ENCODE measurements at places on chromosomes 2 and 18.

DNA sequence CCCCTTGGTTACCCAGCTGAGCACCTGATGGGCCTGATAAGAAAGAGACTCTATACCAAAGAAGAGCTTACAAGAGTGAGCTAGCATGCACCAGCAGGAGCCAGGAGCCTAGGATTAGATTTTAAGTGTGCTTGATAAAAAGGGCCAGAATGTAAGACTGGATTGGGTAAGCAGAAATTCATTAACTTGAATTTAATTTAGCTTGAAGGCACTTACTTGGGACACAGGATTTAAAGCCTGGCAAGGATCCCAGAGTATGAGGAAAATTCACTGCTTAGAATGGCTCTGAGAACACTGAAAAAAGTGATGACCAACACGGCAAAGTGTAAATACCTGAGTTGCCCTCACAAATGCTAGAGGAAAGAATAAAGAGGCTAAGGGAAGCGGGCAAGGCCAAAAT is 91.3 kb upstream of the RBBP8 start:
- DNase-seq, result no peak

DNA sequence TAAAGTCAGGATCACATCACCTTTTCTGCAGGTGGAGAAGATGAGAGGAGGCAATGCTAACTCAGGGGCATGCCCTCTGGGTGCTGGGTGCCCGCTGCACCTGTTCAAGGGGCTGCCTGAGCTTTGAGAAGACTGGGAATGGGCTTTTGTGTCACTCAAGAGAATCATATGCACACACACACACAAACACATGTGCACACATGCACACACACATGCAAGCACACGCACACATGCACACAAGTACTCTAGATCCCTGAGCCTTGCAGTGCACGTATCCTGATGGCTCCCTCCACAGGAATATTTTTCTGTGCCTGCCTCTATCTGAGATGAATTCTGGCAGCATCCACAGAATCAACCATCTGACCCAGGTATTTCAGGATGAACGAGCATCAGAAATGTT is 110.0 kb upstream of the TEX51 start:
- no peak for DNase-seq

DNA sequence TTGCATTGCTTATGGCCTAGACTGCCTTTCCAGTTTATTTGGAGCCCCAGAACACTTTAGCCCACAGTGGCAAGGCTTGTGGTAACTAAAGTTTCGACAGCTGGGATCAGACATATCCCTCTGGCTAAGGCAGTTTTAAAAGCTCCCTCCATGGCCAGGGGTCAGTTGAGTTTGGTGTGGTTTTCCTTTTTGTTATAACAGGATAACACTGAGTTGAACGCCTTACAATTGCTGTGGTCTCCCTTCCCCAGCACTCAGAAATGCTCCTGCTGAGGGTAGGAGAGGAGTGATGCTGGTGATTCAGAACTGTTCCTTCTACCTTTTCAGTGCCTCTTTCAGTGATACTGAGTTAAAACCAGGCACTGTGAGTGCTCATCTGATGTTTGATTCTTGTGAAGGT is 182.6 kb downstream of the GULP1 start:
- no peak for DNase-seq

GRCh38 chr2:84459944-84460429 is 907 bp upstream of the SUCLG1 start:
- no peak for DNase-seq

DNA sequence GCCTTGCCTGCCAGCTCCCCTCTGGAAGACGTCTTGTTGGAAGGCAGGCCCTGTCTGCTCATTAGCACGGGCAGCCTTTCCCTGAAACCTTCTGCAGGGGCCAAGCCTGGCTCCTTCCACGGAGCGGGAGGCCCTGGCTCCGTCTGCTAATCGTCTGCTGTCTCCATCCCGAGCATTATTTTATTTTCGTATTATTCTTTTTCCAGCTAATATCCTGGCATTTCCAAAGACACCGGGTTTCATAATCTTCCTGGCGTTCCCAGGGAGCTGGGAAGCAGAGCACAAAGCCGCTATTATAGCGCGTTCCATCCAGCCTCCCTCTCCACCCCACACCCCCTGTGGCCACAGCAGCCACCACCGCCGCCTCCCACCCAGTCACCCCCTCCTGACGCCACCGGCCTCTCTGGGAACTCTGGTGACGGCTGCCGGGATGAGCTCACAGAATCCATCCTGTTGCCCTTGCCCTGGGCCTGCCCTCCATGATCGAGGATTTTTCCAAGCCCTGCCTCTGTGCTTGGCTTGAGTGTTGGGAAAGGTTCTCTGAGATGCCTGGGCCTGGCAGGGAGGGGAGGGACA is 125.5 kb downstream of the DYSF start:
- DNase-seq, result peak; percentile 70

DNA sequence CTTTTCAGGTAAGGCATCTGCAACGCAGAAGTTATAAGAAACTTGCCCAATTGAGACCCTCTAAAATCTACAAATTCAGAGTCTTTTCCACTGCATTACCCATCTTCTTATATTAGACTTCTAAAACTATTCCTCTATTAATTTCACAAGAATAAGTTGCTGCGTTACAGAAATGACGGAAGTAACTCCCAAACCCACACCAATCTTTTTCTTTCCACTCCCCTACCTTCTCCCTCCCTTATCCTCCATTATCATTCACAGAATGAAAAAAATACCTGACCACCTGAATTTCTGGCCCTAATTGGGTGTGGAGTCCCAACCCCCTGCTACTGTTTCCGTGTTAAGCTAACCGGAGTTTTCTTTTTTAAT is 689 bp downstream of the RPRD1A start:
- no peak for DNase-seq

- DNase-seq, result no peak
Observed at GRCh38 chr2:184815824-184816223, 217.5 kb downstream of the ZNF804A start.

- no peak for DNase-seq
Observed at GRCh38 chr2:32836933-32837332, 109.8 kb upstream of the LTBP1 start.

- DNase-seq, result no peak
Observed at GRCh38 chr18:8910843-8911242, 191.7 kb upstream of the NDUFV2 start.

GRCh38 chr2:127479219-127479825 is 47.0 kb downstream of the IWS1 start:
- no peak for DNase-seq

DNA sequence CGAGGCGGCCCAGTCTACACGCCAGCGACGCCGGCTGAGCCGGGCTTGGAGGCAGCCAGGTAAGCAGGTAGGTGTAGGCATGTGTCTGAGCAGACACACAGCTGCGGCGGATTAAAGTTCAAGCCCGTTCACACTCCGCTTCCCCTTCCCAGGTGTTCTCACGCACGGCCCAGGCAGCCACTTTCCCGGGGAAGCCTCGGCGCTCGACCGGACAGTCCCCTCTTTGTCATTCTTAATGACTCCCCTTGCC is 367 bp downstream of the TGFA start:
- no peak for DNase-seq

- peak; percentile 80 for DNase-seq
Observed at GRCh38 chr18:79396431-79397246, 909 bp downstream of the NFATC1 start.

GRCh38 chr2:9897331-9897737 is 54.1 kb downstream of the TAF1B start:
- DNase-seq, result peak; percentile 57

GRCh38 chr18:27793013-27793785 is 383.7 kb downstream of the CDH2 start:
- DNase-seq, result no peak

GRCh38 chr2:99623035-99623434 is 133.2 kb upstream of the REV1 start:
- no peak for DNase-seq

DNA sequence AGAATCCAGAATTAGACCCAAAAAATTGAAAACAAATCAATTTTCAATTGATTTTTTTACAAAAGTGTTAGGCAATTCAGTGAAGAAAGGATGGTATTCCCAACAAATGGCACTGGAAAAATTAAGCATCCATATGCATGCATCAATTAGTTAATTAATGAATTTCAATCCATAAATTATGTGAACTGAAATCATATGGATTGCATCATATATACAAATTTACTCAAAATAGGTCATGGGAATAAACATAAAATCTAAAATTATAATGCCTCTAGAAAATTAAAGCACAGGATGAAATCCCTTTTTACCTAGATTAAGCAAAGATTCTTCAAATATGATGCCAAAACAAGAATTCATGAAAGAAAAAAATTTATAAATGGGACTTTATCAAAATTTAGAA is 213.9 kb upstream of the KLHL29 start:
- DNase-seq, result no peak

- DNase-seq, result no peak
Observed at GRCh38 chr2:174343623-174344455, 9.1 kb downstream of the SP9 start.

DNA sequence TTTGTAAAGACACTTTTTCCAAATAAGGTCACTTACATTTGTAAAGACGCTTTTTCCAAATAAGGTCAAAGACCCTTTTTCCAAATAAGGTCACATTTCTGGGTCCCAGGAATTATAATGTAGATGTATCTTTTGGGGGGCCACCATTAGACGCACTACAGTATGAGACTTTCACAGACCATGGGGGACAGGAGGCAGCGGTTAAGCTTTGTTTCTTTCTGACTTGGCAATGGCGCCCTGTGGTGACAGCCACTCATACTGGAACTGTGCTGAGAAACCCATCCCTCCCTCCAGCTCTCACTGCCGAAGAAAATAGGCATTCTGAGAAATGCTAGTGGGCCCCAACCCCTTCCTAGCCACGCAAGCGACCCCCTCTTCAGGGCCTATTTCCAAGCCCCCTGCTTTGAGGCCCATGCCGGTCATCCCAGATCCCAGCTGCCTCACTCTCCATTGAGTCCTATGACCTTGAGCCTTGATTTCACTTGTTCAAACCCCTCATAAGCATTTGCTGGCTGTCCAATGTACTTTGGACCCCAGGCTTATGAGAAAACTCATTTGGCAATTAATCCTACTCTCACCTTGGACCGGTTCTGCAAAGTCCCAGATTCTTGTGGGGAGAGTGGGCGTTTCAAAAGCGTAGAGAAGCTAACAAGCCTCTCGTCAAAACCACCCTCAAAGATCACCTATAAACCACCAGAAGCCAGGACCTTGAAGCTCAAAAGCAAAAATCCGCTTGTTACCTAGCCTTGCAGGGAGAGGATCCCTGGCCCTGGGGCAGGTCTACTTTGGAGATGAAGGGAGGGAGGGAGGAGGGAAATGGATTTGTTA is 11.3 kb upstream of the SPATA3 start:
- DNase-seq, result no peak

GRCh38 chr18:10923551-10924070 is 225.8 kb downstream of the PIEZO2 start:
- DNase-seq, result no peak

DNA sequence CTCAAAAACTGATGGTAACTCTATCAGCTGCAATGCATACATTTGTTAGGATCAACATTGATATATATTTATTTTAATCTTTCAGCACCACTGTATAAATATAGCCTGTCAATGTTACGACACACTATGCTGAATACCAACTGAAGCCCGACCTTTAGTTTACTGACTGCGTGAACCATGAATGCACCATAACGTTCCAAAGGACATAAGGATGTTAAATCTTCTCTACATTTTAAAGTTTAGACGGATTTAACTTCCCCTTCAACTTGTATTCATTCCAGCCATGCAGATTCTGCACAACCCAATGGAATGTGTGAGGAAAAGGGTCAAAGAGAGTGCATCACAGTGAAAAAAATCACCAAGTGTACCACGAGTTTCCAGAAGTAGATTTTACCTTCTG is 489.5 kb downstream of the IRS1 start:
- no peak for DNase-seq

- DNase-seq, result no peak
Observed at GRCh38 chr2:58137221-58137620, 90.6 kb downstream of the VRK2 start.

- no peak for DNase-seq
Observed at GRCh38 chr2:51256736-51257135, 224.8 kb upstream of the NRXN1 start.

- DNase-seq, result no peak
Observed at GRCh38 chr2:79796641-79797040, 283.8 kb downstream of the CTNNA2 start.

GRCh38 chr2:192246297-192246696 is 51.6 kb upstream of the TMEFF2 start:
- no peak for DNase-seq

DNA sequence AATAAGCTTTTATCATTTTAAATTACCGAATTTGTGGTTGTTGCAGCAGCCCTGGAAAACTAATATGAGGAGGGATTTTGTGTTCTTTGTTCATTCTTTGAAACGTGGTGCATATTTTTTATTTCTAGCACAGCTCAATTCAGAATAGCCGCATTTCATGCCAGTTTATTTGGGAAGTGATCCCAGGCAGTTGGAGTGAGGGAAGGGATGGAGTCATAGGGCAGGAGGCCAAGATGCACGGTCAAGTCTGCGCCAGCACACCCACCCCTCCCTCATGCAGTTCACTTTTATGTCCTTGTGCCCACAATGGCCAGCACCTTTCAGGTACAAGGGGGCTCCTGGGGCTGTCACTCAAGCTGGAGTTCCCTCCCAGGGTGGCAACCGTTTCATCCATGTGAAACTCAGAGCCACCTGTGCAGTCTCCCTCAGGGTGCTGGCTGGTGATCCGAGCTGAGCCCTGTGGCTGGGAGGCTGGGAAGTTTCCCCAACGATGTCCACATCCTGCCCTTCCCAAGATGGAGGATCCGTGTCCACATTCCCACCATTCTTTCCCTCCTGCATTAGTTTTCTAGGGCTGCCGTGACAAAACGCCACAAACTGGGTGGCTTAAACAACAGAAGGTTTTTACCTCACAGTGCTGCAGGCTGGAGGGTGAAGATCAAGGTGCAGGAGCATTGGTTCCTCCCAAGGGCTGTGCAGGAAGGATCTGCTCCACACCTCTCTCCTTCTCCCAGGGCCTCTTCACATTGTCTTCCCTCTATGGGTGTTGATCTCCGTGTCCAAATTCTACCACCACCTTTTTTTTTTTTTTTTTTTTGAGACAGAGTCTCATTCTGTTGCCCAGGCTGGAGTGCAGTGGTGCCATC is 68.5 kb upstream of the ITGA6 start:
- DNase-seq, result no peak

- DNase-seq, result no peak
Observed at GRCh38 chr2:64840426-64840881, 148.7 kb upstream of the SLC1A4 start.

- no peak for DNase-seq
Observed at GRCh38 chr2:239930378-239930777, 94.8 kb downstream of the NDUFA10 start.

DNA sequence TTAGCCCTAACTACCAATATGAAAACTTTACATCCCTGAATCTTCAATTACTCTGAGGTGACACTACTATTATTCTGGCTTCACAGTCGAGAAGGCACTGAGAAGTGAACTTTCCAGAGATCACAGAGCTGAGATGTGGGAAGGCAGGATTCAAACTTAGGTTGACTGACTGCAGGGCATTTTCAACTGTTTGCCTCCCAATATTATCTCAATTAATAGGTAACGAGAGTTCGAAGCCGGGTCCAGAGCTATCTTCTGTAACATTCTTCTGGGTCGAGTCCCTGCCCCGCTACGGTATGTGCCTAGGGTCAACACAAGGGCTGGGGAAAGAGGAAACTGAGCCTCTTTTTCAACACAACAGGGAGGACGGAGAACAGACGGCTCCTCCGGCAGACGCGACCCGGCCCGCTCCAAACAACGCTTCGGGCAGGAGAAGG is 740 bp downstream of the CHMP3 start:
- no peak for DNase-seq

GRCh38 chr2:238476258-238476657 is 49.5 kb downstream of the ASB1 start:
- no peak for DNase-seq
